ENCODE measurements at places on chromosomes 7 and 10.

GRCh38 chr7:107594961-107595737 lies 15.1 kb downstream of the BCAP29 start:
- peak; percentile 84 for DNase-seq

GRCh38 chr7:157210682-157211081 lies 72.0 kb downstream of the UBE3C start:
- no peak for DNase-seq

DNA sequence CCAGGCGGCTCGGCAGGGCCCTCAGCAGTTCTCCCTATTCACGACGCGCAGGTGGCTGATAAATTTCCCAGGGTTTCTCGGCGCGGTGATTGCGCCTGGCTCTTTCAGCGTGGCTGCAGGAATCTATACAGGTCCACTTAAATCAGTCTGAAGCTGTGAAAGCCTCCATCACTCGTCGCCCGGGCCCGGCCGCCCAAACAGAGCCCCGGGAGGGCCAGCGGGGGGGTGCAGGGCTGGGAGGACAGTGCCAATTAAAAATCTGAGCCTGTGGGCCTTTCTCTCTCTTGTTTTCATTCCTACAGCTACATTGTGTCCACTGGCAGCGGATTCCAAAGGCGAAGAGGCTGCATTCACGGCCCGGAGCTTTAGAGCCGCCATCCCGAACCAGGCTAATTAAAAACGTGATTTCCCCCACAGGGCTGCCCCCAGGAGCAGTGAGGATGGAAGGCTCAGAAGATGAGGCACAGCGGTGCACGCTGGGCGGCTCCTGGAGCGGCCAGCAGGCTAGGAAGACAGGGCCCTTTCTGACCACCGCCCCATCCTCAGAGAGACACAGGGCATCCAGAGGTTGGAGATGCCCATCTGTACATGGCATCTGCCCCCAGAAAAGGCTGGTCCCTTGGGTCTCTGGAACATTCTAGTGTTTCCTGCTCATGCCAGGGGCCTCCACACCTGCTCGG lies 100.7 kb downstream of the FAM53B start:
- no peak for DNase-seq

GRCh38 chr7:156993021-156993924 lies 17.2 kb downstream of the MNX1 start:
- DNase-seq, result peak; percentile 8

DNA sequence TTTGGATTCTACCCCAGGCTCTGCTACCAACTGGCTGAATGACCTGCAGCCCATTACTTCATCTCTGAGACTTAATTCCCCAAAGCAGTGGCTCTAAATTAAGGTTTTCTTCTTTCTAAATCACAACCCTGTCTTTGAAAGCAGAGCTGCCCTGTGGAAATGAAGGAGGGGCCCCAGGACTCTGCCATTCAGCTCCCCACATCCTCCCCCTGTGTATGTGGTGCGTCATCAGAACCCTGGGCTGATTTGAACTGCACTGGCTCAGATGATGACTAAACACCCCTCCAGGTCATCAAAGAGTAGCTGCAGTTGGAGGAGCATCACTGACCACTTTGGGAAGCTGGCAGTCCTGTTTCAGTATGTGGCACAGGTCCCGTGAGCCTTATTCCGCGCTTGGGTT lies 46.6 kb downstream of the BPGM start:
- DNase-seq, result peak; percentile 95

DNA sequence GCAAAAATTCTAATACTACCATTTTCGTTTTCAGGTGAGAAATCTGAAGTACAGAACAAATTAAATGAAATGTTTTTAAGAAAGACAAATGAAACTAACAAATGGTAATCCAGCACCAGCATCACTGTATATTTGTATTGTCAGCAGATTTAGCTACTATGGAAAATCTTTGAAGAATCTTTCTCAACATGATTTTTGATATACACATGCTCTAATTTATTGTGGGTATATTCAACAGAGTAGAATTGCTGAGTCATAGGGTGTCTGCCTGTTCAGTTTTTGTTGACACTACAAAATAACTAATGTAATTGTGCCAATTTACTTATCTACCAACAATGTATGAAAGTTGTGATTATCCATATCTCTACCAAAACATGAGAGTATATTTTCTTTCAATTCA lies 437.6 kb downstream of the PCDH15 start:
- DNase-seq, result no peak

- no peak for DNase-seq
Observed at GRCh38 chr10:70197235-70197945, 27.1 kb upstream of the SAR1A start.

GRCh38 chr10:103282961-103283360 lies 6.0 kb downstream of the INA start:
- no peak for DNase-seq

DNA sequence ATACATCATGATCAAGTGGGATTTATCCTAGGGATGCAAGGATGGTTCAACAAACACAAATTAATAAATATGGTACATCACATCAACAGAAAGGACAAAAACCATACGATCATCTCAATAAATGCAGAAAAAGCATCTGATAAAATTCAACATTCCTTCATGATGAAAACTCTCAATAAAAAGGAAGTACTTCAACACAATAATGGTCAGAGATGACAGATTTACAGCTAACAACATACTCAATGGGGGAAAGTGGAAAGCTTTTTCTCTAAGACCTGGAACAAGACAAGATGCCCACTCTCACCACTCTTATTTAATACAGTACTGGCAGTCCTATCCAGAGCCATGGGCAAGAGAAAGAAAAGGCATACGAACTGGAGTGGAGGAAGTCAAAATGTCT lies 39.9 kb upstream of the PRR15 start:
- DNase-seq, result no peak

GRCh38 chr7:155969192-155969929 lies 157.1 kb upstream of the SHH start:
- no peak for DNase-seq

DNA sequence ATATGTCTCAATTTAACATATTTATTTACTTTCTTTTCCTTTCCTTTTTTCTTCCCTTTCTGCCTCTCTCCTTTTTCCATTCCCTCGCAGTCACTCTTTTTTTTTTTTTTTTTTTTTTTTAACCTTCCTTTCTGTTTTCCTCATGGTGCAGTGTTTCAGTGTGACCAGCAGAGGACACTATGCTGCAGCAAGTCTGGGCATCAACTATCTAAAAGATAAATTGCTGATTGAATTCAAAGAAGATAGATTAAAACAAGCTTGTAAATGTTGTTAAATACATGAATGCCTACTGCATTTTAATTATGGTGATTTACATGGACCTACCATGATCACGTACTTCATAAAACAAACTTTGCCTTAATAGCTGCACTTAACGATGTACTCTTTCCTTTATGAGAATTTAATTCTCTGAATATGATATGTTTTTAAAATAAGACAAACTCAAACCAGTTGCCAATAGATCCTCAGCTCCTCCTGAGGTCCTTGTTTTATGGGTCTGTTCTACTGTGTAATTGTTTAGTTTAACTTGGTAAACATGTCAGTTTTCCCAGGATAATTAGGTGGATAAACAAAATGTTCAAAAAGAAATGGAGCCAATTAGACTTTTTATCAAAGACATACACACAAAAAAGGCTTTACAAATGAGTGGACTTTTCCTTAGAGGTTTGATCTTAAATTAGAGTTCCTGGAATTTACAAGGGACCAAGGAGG lies 101.0 kb upstream of the AGR3 start:
- peak; percentile 63 for DNase-seq

DNA sequence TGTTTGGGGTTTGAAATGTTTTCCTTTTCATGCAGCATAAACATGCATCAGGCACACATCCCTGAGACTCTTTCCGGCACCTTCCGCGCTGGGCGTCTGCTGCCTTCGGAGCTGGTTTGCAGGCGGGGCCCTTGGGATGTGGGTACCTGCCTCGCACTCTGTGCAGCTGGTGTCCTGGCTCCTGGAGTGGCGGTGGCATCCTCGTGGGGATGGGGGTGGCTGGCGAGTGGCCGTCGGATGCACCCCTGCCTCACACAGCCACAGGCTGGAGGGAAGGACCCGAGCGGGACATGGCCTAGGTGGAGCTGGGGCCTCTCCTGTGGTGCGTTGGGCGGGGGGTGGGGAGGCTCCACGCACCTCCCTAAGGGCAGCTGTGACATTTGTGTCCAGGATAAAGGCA lies 68.5 kb upstream of the ADGRA1 start:
- no peak for DNase-seq

- DNase-seq, result no peak
Observed at GRCh38 chr10:132517951-132518521, 19.6 kb upstream of the INPP5A start.

GRCh38 chr7:153407291-153408046 lies 644.7 kb upstream of the DPP6 start:
- DNase-seq, result no peak

GRCh38 chr7:68922850-68923249 lies 675.4 kb upstream of the AUTS2 start:
- no peak for DNase-seq

DNA sequence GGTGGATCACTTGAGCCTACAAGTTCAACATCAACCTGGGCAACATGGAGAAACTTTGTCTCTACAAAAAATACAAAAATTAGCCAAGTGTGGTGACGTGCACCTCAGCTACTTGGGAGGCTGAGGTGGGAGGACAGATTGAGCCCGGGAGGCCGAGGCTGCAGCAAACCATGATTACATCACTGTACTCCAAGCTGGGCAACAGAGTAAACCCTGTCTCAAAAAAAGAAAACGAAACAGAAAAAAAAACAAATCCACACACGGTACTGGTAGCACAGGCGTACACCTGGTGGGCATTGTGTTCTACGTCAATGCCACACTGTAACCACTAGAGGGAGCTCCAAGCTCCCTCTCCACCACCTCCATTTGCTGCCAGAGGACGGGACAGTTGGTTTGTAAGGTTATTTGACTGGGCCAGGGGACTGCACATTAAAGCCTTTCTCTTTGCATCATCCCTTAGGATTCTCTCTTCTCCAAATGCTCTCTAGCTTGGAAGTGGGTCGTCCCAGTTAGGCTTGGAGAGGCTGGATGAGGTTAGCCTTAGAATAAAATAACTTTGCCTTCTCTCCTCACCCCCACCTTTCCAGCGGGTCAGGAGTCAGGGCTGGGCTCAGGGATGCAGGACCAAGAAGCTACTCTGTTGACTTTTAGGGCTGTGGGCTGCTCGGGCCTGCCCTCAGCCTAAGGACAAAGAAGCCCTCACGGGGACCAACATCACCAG lies 130.8 kb downstream of the SORBS1 start:
- peak; percentile 60 for DNase-seq

GRCh38 chr7:46619723-46620310 lies 698.7 kb upstream of the IGFBP3 start:
- no peak for DNase-seq

GRCh38 chr10:105243381-105243780 lies 602.3 kb downstream of the SORCS3 start:
- DNase-seq, result no peak

GRCh38 chr7:20839196-20839735 lies 52.6 kb upstream of the SP8 start:
- DNase-seq, result no peak

- no peak for DNase-seq
Observed at GRCh38 chr10:92829786-92830377, 18.4 kb upstream of the EXOC6 start.

GRCh38 chr10:112295853-112296830 lies 12.9 kb downstream of the TECTB start:
- peak; percentile 22 for DNase-seq

- DNase-seq, result no peak
Observed at GRCh38 chr10:612696-613095, 76.8 kb downstream of the DIP2C start.

- DNase-seq, result peak; percentile 81
Observed at GRCh38 chr7:45923290-45923689, 2.2 kb upstream of the IGFBP3 start.

All from fibroblast of skin of scalp (primary cell).